Fibroblast of skin of abdomen (primary cell): ENCODE measurements at places on chromosomes 3 and 15.

- DNase-seq, result no peak
Measured at GRCh38 chr15:63454503-63455211, 49.7 kb upstream of the USP3 start.

- peak; percentile 89 for DNase-seq
Measured at GRCh38 chr3:23966328-23966727, 21.2 kb downstream of the NR1D2 start.

DNA sequence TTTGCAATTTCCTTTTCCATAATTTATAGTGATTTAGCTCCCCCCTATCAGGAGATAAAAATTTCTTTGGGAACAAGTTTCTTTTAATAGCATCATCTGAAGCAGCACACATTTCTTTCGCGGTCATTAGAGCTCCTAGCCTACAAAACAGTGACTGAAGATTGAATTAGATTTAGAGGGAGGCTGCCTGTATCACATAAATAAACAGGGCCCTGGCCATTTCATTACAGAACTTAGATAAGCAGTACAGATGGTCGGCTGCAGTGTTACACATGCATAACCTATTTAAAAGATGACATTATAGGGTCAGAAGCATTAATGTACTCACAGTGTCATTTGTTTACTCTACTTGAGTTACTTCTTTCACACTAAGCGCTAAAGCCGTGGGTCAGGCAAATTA is 81.4 kb upstream of the SLC25A26 start:
- DNase-seq, result no peak

DNA sequence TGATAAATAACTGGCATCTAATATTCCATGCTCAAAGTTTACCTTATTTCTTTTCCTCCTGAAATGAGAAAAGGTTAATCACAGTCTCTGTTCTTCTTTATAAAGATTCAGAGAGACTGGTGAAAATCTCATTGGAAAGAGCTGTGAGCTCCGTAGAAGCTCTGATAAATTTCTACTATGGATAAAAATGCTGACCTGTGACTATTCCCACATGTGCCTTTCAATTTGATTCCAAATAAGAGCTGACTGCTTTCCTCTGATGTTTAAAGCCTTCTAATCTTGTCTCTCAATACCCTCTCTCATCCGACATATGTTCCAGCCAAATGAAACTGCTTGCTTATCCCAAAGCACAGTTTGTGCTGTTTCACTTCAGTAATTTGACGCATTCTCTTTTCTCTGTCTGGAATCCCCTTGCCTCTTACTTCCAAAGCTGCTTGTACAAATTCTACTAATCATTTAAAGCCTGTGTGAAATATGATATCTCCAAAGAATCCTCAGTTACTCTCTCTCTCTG is 130.1 kb downstream of the RTP4 start:
- DNase-seq, result peak; percentile 6

- DNase-seq, result no peak
Measured at GRCh38 chr3:191372122-191372521, 41.8 kb upstream of the UTS2B start.
